Upper lobe of left lung (tissue), 6 donors: ENCODE measurements at places on chromosomes 16 and 17. TPM values are rescaled to one million over a fixed set of nuclear protein-coding genes. Genes with fewer than 3 reads are reported as not detected.
A peak's percentile ranks its signal among the peaks of the same experiment; 100 is the strongest.

PHF12 gene
- total RNA-seq = 42.9 TPM

CNTNAP4 gene
- total RNA-seq = not detected

MEIOB gene
- total RNA-seq = not detected

MT1M gene
- 21.2 TPM for total RNA-seq

CBLN1 gene
- total RNA-seq = 0.49 TPM

GRCh38 chr16:10386517-10387100 lies 748 bp downstream of the ATF7IP2 start:
- no peaks in the 10 kb centered on the region for H3K27me3 ChIP-seq
- no peak for DNase-seq
- H3K4me1 ChIP-seq = no peaks in the 10 kb centered on the region

GRCh38 chr17:42548070-42548837 lies 4.5 kb upstream of the HSD17B1 start:
- H3K36me3 ChIP-seq = peaks cover 28% of the 10 kb centered on the region
- H3K4me3 ChIP-seq = peak overlapping the region; percentile 48
- peak; percentile 84 for DNase-seq
- no peak overlapping the region for H3K27ac ChIP-seq

DNA sequence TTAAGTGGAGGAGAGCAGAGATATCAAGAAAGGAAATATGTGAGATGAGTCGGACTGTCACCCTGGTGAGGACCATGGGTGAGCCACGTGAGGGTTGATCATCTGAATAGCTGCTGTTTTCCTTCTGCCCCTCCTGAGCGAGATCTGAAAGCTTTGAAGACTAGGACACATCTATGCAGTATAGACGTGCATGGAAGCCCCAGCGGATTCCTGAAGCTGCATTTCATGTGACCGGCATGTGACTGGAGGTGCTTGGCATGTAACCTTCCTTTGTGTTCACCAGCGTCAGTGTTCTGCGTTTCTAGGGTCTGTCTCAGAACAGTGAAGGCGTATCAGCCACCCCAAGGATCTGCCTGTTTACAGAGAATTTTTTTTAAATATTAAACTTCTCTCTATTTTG lies 75.1 kb downstream of the MSI2 start:
- no peaks in the 10 kb centered on the region for H3K4me1 ChIP-seq
- H3K27ac ChIP-seq = no peak overlapping the region
- no peaks in the 10 kb centered on the region for H3K27me3 ChIP-seq
- H3K4me3 ChIP-seq = no peak overlapping the region
- no peak for DNase-seq
- H3K36me3 ChIP-seq = no peaks in the 10 kb centered on the region

- no peak overlapping the region for H3K27ac ChIP-seq
- no peak for DNase-seq
- H3K27me3 ChIP-seq = no peaks in the 10 kb centered on the region
- H3K4me3 ChIP-seq = no peak overlapping the region
- peaks cover 10% of the 10 kb centered on the region for H3K4me1 ChIP-seq
These were observed 14.6 kb downstream of the LRRC36 start for GRCh38 chr16:67341250-67341649.

DNA sequence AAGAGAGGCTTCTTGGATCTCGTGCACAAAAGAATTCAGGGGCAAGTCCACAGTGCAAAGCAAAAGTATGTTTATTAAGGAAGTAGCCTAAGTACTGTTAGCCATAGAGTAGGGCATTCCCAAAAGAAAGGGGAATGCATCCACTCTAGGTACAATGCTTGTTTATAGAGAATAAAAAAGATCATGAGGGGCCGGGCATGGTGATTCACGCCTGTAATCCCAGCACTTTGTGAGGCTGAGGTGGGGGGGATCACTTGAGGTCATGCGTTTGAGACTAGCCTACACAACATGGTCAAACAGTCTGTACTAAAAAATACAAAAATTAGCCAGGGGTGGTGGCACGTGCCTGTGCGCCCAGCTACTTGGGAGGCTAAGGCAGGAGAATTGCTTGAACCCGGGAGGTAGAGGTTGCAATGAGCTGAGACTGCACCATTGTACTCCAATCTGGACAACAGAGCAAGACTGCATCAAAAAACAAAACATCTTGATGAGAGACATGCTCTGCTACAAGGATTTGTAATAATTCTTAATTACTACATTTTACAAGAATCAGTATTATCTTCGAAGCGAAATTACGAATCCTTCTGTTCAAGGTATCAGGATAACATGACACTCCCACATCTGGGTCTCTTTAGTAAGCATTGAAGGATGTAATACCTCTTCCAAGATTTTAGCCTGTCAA lies 191.6 kb downstream of the CPPED1 start:
- H3K4me1 ChIP-seq = no peaks in the 10 kb centered on the region
- DNase-seq = no peak
- no peak overlapping the region for H3K4me3 ChIP-seq
- no peak overlapping the region for H3K27ac ChIP-seq

DNA sequence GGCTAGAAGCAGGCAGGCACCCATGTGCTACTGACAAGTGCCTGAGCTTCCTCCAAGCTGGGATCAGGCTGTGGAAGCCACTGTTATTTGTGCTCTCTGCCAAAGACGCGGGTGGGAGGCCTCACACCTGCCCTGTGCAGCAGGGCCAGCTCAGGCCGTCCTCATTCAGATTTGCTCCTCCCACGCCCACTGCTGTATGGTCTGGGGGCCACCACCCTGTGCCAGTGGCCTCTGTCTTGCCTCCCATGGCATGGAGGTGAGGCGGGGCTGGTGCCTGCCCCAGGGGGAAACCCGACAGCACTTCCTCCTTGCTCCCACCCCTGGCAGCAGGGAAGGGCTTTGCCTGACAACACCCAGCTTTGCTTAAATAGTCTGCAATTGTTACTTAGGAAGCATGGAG lies 356.5 kb upstream of the CDH8 start:
- no peaks in the 10 kb centered on the region for H3K27me3 ChIP-seq
- no peaks in the 10 kb centered on the region for H3K36me3 ChIP-seq
- H3K4me3 ChIP-seq = no peak overlapping the region
- H3K4me1 ChIP-seq = no peaks in the 10 kb centered on the region
- DNase-seq = peak; percentile 51

GRCh38 chr17:16314189-16314588 lies 39.1 kb downstream of the CENPV start:
- H3K4me1 ChIP-seq = no peaks in the 10 kb centered on the region
- no peaks in the 10 kb centered on the region for H3K27me3 ChIP-seq
- no peak for DNase-seq
- H3K27ac ChIP-seq = no peak overlapping the region
- H3K36me3 ChIP-seq = peaks cover 24% of the 10 kb centered on the region

DNA sequence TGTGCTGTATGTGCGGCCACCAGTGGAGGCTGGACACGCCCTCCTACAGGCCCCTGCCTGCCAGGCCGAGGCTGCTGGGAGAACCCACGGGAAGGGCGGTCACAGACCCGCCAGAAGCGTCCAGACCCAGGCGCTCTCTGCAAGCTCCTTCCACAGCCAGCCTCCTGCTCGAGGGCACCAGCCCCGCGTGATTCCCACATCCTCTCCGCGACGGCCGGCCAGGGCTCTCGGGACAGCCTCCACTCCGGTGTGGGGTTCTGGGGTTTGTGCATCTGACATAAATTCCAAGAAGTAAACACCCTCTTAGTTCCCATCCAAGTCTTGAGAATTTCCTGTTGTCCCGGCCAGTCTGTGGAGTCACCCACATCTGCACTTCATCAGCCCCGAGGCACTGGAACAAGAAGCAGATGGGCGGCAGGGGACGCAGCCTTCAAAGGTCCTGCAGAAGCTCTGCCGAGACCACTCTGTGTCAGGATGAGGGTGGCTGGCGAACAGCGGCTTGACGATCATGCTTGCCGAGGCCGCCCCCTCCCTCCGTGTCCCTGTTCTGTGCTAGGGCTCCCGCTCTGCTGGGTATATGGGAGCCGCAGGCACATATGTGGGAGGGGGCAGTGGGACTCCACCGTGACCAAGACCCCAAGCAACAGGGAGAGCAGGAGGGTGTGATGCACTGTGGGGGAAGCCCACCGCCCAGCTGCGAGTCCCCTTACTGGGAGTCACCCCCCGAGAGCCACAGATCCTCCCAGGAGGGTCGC lies 2.4 kb upstream of the TMEM204 start:
- H3K4me3 ChIP-seq = peak overlapping the region; percentile 11
- no peaks in the 10 kb centered on the region for H3K27me3 ChIP-seq
- H3K4me1 ChIP-seq = peaks cover 52% of the 10 kb centered on the region

GRCh38 chr16:68889508-68890150 lies 46.3 kb downstream of the TANGO6 start:
- no peak overlapping the region for H3K4me3 ChIP-seq
- no peak for DNase-seq
- no peak overlapping the region for H3K27ac ChIP-seq
- H3K4me1 ChIP-seq = peaks cover 10% of the 10 kb centered on the region
- no peaks in the 10 kb centered on the region for H3K36me3 ChIP-seq
- no peaks in the 10 kb centered on the region for H3K27me3 ChIP-seq

DNA sequence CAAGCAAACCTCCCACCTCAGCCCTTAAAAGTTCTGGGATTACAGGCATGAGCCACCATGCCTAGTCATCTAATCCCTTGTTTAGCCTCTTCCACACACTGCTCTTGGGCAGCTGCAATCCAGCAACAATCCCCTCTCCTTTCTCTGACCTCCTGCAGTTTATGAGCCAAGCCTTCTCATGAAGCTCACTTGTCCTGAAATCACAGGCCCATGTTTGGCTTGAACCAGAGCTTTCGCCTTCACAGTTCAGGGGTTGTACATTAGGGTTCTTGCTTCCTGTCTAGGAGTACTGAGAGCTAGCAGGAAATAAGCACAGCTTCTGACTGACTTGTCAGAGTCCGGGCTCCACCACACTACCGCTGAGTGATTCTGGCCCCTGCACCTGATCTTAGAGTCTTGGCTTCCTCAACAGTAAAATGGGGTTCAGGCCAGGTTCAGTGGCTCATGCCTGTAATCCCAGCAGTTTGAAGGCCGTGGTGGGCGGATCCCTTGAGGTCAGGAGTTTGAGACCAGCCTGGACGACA lies 16.3 kb downstream of the ERAL1 start:
- no peaks in the 10 kb centered on the region for H3K36me3 ChIP-seq
- DNase-seq = no peak
- no peaks in the 10 kb centered on the region for H3K27me3 ChIP-seq
- peaks cover 2% of the 10 kb centered on the region for H3K4me1 ChIP-seq

DNA sequence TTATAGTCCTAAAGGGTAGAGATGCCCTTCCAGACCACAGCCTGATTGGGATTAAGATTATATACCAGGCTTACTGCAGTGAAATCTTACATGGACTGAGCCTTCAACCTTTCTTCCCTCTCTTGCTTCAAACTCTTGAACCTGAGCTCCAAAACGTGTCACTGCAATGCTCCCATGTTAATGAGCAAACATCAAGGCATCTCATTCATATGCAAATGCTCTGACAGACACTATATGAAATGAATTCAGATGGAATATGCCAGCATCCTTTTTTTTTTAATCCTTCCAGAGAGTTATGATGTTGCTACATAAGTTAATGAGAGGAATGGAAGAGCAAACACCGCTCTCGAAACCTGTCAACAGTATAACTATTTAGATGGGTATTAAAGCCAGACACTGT lies 611.9 kb upstream of the CDH11 start:
- no peak for DNase-seq
- H3K4me3 ChIP-seq = no peak overlapping the region
- H3K27ac ChIP-seq = no peak overlapping the region
- no peaks in the 10 kb centered on the region for H3K36me3 ChIP-seq
- no peaks in the 10 kb centered on the region for H3K4me1 ChIP-seq

- H3K4me1 ChIP-seq = no peaks in the 10 kb centered on the region
- no peak overlapping the region for H3K27ac ChIP-seq
- H3K27me3 ChIP-seq = no peaks in the 10 kb centered on the region
- no peaks in the 10 kb centered on the region for H3K36me3 ChIP-seq
- no peak for DNase-seq
- no peak overlapping the region for H3K4me3 ChIP-seq
These were observed 46.4 kb downstream of the TNFRSF13B start for GRCh38 chr17:16925461-16926060.

GRCh38 chr17:66830451-66830850 lies 4.5 kb upstream of the CACNG5 start:
- H3K27me3 ChIP-seq = peaks cover 9% of the 10 kb centered on the region
- no peaks in the 10 kb centered on the region for H3K4me1 ChIP-seq
- no peak overlapping the region for H3K27ac ChIP-seq
- no peaks in the 10 kb centered on the region for H3K36me3 ChIP-seq

GRCh38 chr16:68790944-68791343 lies 52.4 kb upstream of the TANGO6 start:
- no peaks in the 10 kb centered on the region for H3K36me3 ChIP-seq
- no peak for DNase-seq
- no peak overlapping the region for H3K27ac ChIP-seq

DNA sequence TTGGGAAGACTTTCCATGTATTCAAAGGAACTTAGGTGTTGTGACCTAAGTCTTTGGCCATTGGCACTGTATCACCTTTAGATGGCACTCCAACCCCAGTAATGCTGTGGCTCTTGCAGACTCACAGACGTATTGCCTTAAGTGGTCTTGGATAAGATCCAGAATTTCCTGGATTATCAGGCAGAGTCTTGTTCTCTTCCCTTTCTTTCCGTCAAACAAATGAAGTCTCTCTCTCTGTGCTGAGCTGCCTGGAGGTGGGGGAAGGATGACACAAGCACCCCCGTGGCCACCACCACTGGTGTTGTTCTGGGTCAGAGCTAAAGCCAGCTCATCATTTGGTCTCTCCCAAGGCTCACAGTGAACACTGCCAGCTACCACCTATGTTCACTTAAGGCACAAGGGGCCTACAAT lies 789.9 kb upstream of the KIF2B start:
- no peak for DNase-seq
- no peak overlapping the region for H3K27ac ChIP-seq
- no peaks in the 10 kb centered on the region for H3K36me3 ChIP-seq
- no peaks in the 10 kb centered on the region for H3K4me1 ChIP-seq
- no peaks in the 10 kb centered on the region for H3K27me3 ChIP-seq

DNA sequence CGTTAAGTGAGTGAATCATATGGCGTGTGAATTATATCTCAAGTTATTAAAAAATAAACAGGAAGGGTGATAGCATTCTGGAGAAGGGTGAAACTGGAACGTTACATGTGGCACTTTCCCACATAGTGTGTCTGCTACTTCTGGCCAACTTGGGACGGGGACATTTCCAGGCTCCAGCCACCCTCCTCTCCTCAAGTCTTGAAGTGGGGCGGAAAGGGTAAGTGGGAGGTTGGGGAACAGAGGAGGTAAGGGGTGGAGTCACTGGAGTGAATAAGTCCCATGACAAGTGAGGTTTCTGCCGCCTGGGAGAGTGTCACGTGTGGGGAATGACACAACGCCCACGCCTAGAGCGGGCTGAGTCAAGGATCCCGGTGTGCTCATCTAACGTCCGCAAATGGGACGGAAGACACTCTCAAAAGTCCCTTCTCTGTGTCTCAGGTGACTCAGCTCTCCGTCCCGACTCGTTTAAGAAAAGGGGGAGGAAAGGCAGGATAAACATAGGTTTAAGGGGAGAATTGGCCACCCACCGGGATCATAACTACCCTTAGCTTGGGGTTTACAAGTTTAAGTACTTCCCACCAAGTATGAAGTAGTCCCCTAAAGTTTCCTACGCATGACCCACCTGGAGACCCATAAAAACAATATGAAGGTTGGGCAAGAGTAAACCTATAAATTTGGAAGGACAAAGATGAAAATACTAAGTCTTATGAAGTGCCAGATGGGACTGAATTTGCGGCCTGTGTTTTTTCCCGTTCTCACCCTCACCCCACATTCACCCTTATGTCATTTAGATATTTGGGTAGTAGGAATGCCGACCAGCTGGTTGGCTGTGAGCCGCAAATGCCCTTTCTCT lies 1.2 kb upstream of the SPAG9 start:
- H3K27me3 ChIP-seq = no peaks in the 10 kb centered on the region
- H3K36me3 ChIP-seq = no peaks in the 10 kb centered on the region
- peak overlapping the region; percentile 88 for H3K4me3 ChIP-seq
